ENCODE measurements at places on chromosomes 4 and X. TPM values are rescaled to one million over a fixed set of nuclear protein-coding genes. Genes with fewer than 3 reads are reported as not detected.

Gene SLC7A11
- total RNA-seq: 3.8 TPM

Gene NKX6-1
- total RNA-seq: not detected

Gene FAM184B
- total RNA-seq: not detected

Gene GLRB
- 5.1 TPM for total RNA-seq

Gene IL2
- total RNA-seq: not detected

Gene RPL34
- 1,206 TPM for total RNA-seq

Gene HHIP
- total RNA-seq: 0.07 TPM

Gene REELD1
- total RNA-seq: not detected

Gene CCDC158
- total RNA-seq: not detected

Gene FGF5
- total RNA-seq: 0.92 TPM

Gene HGFAC
- total RNA-seq: not detected

Gene STAG2
- total RNA-seq: 76.4 TPM

Gene GCNA
- total RNA-seq: 3.2 TPM

Gene GUCY1A1
- total RNA-seq: 29.0 TPM

Gene EMCN
- not detected for total RNA-seq

Gene PLA2G12A
- total RNA-seq: 13.8 TPM

Gene NHS
- not detected for total RNA-seq

Gene PACRGL
- total RNA-seq: 35.8 TPM

Gene USP17L15
- total RNA-seq: not detected

Gene GAGE1
- total RNA-seq: not detected

Gene TMEM184C
- total RNA-seq: 20.3 TPM

Gene PASD1
- total RNA-seq: not detected

Gene SHROOM2
- total RNA-seq: 0.64 TPM

Gene ESX1
- not detected for total RNA-seq

Gene CENPI
- total RNA-seq: 35.1 TPM

Gene TRIM61
- not detected for total RNA-seq

Gene XG
- not detected for total RNA-seq

Gene VEGFC
- total RNA-seq: 0.14 TPM

Gene MAP3K15
- total RNA-seq: 1.5 TPM

Gene VMA21
- 60.4 TPM for total RNA-seq

Gene NDUFC1
- total RNA-seq: 206 TPM

Gene TMEM154
- not detected for total RNA-seq

Gene DRD5
- total RNA-seq: not detected

Gene ZIC3
- total RNA-seq: not detected

Gene CLIC2
- total RNA-seq: 1.4 TPM

Gene SOWAHB
- total RNA-seq: 0.86 TPM

Gene SERTM2
- not detected for total RNA-seq

Gene CYP4V2
- 1.2 TPM for total RNA-seq

Gene DOK7
- 2.8 TPM for total RNA-seq

Gene CD38
- total RNA-seq: not detected

Gene SCFD2
- total RNA-seq: 23.5 TPM

Gene RASL11B
- total RNA-seq: not detected

Gene GABRQ
- total RNA-seq: not detected

Gene SHISA3
- 6.1 TPM for total RNA-seq

Gene ACOX3
- 41.8 TPM for total RNA-seq

Gene CYBB
- total RNA-seq: not detected

Gene DMP1
- not detected for total RNA-seq

Gene SUPT20HL1
- total RNA-seq: not detected

Gene FGD1
- total RNA-seq: 31.5 TPM

Gene NWD2
- not detected for total RNA-seq

Gene GAGE12J
- not detected for total RNA-seq

Gene HMGN5
- not detected for total RNA-seq

Gene MAGEC2
- not detected for total RNA-seq
